ENCODE measurements at places on chromosomes 1 and 21.

DNA sequence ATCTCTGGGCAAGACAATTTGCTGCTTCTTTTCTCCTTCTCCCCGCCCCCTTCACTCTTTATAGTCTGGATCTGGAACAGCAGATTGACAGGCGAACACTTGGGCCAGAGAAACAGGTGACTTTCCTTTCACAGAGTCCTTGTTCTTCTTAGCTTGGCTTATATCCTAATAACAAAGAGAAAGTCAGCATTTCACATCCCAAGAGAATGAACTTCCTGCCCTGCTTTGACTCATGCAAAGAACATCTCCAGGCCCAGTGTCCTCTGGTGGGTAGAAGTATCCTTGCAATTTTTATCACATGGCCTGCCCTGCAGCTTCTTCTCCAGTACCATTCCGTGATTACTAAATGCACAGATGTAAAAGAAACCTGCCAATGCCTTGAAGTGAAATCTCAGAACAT, 764.4 kb downstream of the ADGRL2 start:
- no peak for DNase-seq

DNA sequence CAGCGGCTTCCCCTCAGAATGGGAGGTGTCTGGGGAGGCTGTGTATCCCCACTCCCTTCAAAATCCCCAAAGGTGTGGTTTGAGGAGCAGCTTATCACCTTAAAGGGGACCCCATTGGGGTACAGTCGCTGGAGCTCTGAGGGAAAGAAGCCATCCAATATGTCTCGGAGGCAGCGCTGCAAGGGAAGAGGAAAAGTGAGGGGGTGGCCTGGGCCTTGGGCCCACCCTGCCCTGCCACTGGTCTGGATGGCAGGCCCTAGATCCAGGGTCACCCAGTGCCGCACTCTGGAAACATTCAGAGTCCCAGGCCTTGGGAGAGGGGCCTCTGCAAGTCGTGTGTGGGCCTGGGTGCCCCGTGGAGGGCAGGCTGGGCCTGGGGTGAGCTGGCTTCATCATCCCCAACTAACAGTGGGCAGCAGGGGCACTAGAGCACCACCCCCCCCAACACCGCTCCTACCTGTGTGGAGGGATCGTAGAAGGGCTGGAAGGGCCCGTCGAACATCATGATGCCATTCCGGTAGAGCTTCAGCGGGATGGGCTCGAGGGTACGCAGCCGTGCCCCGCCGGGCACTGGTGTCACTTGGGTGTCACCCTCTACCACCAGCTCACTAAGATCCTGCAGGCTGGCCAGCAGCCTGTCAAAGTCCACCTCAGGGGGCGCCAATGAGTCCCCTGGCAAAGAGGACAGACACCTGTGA, 5.6 kb downstream of the SH3BGRL3 start:
- no peak for DNase-seq

- DNase-seq, result no peak
Measured at GRCh38 chr1:107362468-107363140, 221.8 kb downstream of the NTNG1 start.

DNA sequence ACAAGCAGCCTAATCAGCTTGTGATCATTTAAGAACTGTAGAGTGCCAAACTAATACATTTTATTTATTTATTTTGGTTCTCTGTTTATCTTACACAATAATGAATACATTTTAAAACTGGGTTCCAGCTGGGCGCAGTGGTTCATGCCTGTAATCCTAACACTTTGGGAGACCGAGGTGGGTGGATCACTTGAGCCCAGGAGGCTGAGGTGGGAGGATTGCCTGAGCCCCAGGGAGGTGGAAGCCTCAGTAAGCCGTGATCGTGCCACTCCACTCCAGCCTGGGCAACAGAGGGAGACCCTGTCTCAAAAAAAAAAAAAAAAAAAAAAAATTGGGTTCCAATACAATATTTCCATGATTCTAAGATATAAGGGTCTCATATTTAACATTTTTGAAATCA, 9.2 kb downstream of the FBXO28 start:
- DNase-seq, result no peak

DNA sequence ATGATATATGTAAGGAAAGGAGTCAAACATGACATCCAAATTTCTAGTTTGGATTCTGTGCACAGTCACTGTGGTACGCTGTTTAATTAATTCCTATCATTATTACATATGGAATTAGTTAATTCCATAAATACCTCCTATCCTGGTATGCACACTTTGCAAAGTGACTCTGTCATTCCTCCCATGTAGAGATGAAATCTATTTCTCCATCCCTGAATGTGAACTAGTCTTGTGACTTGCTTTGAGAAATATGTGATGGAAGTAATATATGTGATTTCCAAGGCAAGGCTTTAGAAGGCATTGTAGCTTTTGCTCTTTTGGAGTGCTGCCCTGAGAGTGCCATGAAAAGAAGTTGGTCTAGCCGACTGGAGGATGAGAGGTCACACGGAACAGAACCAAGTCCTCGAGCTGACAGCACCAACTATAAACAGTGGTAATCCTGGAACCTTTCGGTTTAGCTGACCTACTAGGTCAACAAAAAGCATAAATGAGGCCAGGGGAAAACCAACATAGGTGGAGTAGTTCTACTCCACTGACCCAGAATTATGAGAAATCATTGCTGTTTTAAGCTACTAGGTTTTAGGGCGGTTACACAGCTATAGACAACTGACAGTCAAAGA, 1.5 kb downstream of the SELENOF start:
- DNase-seq, result no peak

GRCh38 chr1:88935522-88936222, 44.3 kb upstream of the GTF2B start:
- DNase-seq, result peak; percentile 27

GRCh38 chr1:168419736-168420135, 124.1 kb downstream of the XCL2 start:
- no peak for DNase-seq

- no peak for DNase-seq
Measured at GRCh38 chr1:17563494-17564281, 24.2 kb downstream of the ARHGEF10L start.

DNA sequence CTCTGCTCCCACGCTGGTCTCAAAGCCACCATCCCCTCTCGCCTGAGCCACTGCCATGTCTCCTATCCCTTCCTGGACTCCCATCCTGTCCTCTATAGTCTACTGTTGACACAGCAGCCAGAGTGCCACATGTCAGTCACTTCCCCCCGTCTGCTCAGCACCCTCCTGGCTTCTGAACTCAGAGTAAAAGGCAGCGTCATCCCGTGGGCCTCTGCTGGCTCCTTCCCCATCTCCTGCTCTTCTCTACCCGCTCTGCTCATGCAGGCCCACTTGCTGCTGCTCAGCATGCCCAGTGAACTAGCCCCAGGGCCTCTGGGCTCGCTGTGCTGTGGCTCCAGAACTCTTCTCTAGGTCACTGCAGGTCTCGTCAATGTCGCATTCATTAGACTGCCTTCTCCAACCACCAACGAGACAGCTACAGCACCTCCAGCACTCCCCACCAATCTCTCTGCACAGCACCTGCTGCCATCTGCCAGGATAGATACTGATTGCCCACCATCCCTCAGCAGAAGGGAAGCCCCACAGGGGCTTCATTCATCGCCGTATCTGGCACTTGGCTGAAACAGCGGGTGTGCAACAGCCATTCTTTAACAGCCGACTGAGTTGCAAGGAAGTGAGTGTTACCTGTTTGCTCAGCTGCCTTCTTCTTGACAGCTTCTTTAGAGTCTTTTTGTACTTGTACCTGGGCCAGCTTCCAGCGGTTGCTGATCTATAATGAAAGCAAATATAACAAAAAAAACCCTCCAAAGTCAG, 11.8 kb upstream of the SRM start:
- no peak for DNase-seq

GRCh38 chr1:204495078-204495753, 611 bp upstream of the PIK3C2B start:
- peak; percentile 31 for DNase-seq

- DNase-seq, result no peak
Measured at GRCh38 chr21:21241391-21241790, 243.2 kb downstream of the NCAM2 start.

GRCh38 chr1:199163267-199163666, 524.4 kb downstream of the PTPRC start:
- DNase-seq, result no peak

GRCh38 chr1:38243106-38243505, 196.5 kb upstream of the POU3F1 start:
- no peak for DNase-seq

DNA sequence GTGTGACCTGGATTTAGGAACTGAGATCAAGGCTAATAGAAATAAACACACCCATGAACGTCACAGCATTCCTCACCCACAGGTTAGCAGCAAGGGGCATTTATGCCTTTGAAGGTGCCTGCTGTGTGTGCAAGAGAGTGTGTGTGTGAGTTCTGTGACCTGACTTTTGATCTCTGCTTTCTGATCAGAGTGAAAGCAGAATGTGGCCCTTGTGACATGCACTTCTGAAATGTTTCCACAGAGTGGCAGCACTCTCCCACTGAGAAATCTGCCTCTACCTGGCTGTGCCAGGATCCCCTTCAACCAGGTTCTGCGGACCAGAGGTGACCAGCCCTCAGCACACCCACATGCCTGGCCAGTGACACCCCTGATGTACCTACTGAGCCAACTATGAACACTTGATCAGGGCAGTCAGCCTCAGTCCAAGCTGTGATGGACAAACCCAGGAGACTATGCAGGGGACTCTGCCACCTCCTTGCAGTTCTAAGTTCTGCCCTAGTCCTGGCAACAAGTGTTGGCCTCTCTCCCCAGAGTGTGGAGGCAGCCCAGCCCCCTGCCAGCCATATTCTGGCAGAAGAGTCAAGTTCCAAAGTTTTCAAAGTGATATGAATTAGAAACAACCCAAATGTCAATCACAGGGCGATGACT, 41.0 kb downstream of the RXRG start:
- peak; percentile 20 for DNase-seq

GRCh38 chr1:223886516-223886921, 40.8 kb upstream of the TP53BP2 start:
- DNase-seq, result no peak

DNA sequence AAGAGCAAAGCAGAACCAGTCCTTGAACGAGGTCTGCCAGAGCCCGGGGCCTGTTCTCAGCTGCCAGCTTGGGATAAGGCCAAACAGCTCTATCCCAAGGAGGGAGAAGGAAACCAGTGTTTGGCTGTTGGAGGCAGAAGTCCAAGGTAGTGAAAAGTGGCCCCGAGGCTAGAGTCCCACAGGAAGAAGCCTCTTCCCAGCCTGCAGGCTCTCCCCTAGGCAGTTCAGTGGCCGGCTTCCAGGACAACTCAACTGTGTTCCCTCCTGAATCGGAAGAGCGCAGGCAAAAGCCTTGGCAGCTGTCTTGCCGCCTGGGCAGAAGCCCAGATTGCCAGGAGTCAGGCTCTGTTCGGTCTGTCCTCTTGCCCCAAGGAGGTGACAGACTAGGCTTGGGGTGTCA, 19.3 kb downstream of the QSOX1 start:
- no peak for DNase-seq

DNA sequence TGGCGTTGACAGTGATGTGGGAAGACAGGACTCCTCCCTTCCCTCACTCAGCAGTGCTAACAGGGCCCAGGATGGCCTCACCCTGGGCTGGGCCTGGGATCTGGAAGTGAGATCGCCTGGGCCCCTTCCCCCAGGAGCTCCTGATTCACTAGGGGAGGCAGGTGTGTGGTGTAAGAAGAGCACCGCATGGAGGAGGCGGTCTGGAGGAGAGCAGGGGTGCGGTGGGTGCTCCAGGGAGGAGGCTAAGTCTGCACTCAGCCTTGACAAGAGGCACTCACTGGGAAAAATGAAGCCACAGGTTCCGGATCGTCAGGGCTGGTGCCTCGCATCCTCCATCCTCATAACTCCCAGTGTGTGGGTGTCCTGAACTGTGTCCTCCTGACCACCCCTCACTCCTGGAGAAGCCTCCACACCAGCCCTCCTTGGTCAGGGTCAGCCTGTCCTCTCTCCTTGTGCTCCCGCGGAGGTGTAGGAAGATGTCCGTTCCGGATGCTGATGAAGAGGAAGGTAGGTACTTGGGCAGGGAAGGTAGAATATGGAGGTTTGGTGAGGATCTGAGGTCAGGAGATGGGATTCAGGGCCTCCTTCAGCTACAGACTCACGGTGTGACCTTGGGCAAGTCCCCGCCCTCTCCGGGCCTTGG, 142.1 kb upstream of the WNT4 start:
- no peak for DNase-seq

DNA sequence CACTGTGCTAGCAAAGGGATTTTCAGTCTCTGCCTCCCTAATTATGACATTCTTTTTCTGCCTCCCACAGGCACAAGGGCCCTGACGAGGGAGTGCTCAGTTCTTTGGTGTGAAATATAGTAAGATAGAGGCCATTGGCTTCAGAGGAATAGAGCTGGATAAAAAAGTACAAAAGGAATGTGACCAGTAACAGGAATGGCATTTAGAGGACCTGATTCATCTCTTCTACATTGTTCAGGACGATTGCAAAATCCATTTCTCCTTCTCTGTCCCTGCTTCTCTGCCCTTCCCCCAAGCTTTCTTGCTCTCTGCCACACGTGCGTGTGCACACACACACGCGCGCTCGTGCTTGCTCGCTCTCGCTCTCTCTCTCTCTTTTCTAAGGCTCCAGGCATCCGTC, 668.2 kb downstream of the KIF26B start:
- no peak for DNase-seq

GRCh38 chr1:15736038-15736891, at the start of gene SLC25A34:
TSS of gene SLC25A34 (plus strand) at chr1:15736258. CDS start at chr1:15736486, 228 bp downstream.
- DNase-seq, result no peak

DNA sequence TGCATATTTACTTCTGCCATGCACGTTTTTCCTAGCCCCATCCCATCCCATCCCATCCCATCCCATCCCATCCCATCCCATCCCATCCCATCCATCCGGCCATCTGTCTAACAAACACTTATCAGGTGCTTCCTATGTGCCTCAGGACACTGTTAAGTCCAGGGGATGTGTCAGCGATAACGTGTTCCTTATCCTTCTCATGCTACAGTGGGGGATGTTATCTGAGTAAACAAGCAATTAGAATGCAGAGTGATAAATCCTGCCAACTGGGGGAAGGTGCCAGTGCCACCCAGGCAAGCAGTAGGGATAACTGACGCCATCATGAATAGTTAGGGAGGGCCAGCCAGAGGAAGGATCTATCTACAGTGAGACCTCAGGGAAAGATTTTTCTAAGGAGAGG, 304.2 kb downstream of the CAMTA1 start:
- no peak for DNase-seq

- DNase-seq, result no peak
Measured at GRCh38 chr21:14646893-14647292, 100.8 kb upstream of the SAMSN1 start.

DNA sequence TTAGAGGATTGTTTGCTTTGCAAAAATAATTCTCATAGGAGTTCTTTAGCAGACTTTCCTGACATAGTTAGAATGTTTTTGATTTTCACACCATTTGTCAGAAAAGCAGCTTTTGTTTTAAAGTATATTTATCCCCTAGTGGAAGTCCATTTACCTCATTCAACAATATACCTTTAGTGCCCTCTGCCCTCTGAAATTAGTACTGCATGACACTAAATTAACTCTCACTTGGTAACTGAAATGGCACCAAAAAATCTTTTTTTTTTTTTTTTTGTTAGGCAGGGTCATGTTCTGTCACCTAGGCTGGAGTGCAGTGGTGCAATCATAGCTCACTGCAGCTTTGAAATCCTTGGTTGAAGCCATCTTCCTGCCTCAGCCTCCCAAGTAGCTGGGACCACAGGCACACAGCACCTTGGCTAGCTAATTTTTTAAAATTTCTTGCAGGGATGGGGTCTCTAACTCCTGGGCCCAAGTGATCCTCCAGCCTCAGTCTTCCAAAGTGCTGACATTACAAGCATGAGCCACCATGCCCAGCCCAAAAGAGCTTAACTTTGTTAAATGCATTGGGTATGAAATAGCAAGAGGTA, 13.6 kb downstream of the LRRC42 start:
- DNase-seq, result peak; percentile 8

Data from CD4-positive, alpha-beta T cell treated with Interleukin-6 at 100 ng/mL for 8 hours (primary cell).